Hematopoietic multipotent progenitor cell (in vitro differentiated cells): ENCODE measurements at places on chromosomes 2 and 18. TPM values are rescaled to one million over a fixed set of nuclear protein-coding genes. Genes with fewer than 3 reads are reported as not detected.

The TBR1 gene
- total RNA-seq = under 0.01 TPM

The FHOD3 gene
- total RNA-seq = not detected

The TMEM178A gene
- total RNA-seq = 0.81 TPM

The SIGLEC15 gene
- 6.2 TPM for total RNA-seq

GRCh38 chr2:113061896-113062770 lies 3.1 kb downstream of the IL36RN start:
- DNase-seq = no peak

- DNase-seq = no peak
These were observed 82.8 kb upstream of the DTNA start for GRCh38 chr18:34627137-34627920.

DNA sequence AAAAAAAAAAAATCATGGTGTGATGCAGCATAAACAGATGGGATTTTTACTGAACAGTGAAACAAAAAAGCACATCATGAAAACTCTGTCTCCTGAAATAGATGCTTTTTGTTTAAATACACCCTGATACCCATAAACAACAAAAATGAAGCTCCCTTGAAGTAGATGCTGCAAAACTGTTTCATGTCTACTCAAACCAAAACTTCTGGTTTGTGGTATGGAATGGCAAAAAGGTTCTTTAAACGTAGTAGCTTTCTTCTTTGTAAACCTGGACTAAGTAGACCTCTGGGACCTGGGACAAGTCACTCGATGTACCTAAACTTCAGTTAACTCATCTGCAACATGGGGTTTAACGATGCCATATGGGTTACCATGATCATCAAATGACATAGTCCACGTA lies 64.4 kb upstream of the RAPH1 start:
- no peak for DNase-seq

DNA sequence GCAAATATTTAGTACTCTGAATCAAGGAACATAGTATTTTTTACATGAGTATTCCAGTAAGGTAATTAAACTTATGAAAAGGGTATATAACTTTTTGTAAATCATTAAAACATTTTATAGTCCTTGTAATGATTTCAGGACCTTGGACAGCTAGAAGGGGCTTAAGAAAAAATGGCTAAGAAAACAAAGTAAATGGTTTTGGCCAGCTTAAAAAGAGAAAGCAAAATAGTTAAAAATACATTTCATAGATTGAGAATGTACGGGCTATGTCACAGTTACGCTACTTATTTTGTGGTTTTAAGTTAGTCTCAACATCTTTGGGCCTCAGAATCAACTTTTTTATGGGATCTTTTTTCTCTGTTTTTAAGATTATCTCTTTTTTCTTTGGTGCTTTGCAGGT lies 26.7 kb downstream of the POLI start:
- DNase-seq = peak; percentile 31

GRCh38 chr2:71730785-71731383 lies 277.5 kb downstream of the DYSF start:
- DNase-seq = no peak

- no peak for DNase-seq
These were observed 239.1 kb downstream of the ICOS start for GRCh38 chr2:204175552-204176271.
